Fibroblast of skin of left quadriceps (primary cell): ENCODE measurements at places on chromosomes 3 and 15.
A peak's percentile ranks its signal among the peaks of the same experiment; 100 is the strongest.

GRCh38 chr3:147189016-147189415, 217.3 kb downstream of the ZIC4 start:
- no peak for DNase-seq

DNA sequence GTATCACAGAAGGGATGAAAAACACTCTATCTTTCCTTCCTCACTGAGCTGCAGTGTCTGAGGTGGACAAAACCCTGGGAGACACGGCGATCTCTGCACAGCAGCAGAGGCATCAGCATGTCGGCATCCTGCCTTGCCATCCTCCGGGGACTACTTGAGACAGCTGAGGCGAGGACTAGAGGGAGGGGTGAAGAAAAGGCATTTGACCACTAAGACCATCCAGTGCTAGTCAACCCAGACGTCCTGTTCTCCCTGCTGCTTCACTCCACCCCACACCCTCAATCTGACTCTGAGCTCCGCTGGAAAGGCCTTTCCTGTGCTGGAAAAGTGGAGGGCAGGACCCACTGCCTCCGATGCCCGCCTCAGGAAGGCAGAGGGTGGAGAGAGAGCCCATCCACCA, 67.3 kb downstream of the VGLL4 start:
- no peak for DNase-seq

GRCh38 chr3:134992586-134992985, 197.5 kb downstream of the EPHB1 start:
- no peak for DNase-seq

DNA sequence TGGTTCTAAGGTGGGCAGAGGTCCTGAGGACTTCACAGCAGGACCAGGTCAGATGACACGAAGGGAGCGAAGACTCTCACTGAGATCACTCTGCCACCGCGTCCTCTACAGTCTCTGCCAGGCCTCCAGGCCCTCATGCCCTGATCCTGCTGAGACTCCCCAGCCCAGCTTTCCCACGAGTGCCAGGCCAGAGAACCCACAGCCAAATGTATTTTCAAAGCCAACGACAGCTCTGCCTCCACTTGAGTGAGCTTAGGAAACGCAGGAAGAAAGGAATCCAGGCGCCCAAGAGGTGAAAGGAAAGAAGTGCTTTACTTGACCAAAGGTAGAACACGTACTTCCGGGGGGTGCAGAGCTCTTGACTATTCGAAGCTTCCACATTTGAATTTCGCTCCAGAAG, 275.0 kb downstream of the XXYLT1 start:
- DNase-seq, result no peak

GRCh38 chr3:125110876-125111480, 55.2 kb upstream of the HEG1 start:
- no peak for DNase-seq

DNA sequence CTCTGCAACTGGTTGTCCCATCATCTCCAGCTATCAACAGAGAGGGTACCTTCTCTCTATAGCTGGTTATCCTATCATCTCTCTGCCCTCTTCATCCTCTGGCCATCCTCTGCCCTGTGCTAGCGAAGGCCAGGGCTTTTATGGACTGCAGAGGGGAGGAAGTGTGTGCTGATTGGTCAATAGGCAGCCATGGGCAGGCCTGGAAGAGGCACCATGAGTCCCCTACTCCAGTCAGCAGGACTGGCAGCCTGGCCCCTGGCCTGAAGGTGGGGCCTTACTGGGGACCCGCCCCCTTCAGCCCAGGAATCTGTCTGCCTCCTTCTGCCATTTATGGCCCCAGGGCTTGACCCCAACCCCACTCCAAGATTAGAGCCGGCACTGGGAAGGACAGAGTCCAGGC, 10.4 kb upstream of the TRIM59 start:
- DNase-seq, result no peak

GRCh38 chr3:70728311-70728710, 415.9 kb upstream of the MDFIC2 start:
- DNase-seq, result no peak

- DNase-seq, result no peak
Observed at GRCh38 chr3:116914004-116914403, 204.4 kb downstream of the TUSC7 start.

DNA sequence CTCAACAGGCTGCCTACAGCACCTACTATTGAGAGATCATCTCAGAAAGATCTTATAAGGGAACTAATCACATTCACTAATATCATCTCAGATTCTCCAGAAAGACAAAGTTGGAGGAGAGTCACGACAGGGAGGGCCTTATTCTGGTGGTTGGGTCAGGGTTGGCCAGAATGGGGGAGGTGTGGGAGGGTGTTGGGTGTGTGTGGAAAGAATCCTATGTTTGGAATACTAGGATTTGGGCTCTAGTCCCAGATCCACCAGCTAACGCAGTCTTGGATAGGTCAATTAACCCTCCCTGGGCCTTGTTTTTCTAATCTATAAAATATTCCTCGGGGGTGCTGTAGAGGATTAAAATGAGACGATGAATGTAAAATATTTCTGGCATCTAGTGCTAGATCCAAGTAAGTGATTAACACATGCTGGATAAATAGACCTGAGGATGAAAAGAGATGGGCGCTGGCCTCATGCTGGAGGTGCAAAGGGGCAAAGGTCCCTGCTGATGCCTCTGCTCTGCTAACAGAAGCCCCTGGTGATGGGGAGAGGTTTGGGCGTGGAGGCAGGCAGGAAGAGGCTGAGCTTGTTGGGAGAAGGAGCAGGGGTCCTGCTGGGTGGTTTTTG, 67.6 kb upstream of the ETV5 start:
- DNase-seq, result no peak

GRCh38 chr3:172288651-172289050, 159.6 kb downstream of the GHSR start:
- DNase-seq, result no peak

DNA sequence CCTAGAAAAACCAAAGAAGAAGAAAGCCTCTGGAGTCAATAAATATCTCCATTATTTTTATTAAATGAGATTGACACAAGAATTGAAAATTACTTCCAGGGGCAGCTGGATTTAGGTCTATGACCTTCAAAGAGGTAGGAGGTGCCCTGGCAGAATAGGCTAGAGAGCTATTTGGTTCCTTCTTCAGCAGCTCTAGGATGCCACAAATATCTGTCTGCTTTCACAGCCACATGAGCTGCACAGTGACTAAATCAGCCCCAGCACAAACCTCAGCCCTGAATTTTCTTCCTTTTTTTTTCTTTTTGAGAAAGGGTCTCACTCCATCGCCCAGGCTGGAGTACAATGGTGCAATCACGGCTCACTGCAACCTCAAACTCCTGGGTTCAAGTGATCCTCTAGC, 223.5 kb downstream of the ABHD5 start:
- no peak for DNase-seq

DNA sequence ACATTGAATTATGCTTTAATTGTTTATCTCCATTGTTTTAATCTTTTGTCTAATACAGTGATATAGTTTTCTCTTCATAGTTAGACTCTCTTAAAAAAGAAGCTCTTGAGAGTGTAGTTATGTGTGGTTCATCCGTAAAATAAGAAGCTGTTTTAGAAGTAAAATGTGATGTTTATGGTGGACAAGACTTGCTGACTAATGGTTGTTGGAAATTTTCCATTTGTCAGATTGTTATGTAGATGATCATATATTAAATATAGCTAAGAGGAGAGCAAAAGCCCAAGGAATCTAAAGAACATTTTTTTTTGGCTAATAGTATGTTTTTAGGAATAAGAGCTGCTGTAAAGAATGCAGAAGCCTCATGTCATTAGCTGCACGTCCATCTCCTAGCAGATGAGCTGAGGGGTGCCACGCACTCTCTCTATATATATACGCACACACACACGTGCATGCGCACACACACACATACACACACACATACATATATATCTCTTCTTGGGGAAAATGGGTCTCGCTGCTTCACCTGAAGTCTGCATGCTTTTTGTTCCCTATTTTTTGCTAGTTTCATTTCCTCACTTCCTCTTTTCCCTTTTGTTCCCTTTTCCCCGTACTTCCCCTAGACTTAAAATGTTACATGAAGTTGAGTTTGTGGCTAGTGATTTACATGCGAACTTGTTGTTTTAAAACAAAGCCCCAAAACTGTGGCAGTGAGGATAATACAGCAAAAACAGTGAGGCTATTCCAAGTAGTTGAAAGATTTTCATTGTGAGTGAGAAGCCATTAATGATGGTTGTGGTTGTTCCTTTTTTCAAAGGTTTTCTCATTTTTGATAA, 107.8 kb downstream of the MBNL1 start:
- DNase-seq, result peak; percentile 83

- DNase-seq, result no peak
Observed at GRCh38 chr3:49148159-49148558, 15.3 kb upstream of the LAMB2 start.

- no peak for DNase-seq
Observed at GRCh38 chr15:83044156-83044555, 22.9 kb downstream of the BTBD1 start.

GRCh38 chr3:192487033-192487432, 240.3 kb downstream of the FGF12 start:
- DNase-seq, result no peak

- DNase-seq, result no peak
Observed at GRCh38 chr3:61053781-61054496, 197.3 kb downstream of the FHIT start.

DNA sequence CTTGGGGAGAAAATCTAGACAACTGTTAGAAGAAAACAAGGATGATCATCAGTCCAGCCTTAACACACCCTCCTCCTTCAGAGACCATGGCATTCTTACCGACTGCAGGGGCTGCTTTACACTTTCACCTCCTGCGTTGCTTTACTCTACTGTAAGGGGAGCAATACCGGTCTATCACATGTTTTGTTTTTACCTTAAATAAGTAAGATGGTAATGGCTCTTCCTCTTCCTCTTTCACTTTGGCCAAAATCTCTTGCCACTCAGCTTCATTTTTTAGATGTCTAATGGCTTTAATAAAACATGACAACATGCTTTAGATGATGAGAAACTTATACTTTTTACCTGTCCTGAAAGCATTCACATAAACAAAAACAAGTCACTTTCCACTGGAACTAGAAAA, 33.4 kb upstream of the STIMATE start:
- no peak for DNase-seq

- DNase-seq, result no peak
Observed at GRCh38 chr3:177051411-177051810, 145.9 kb downstream of the TBL1XR1 start.

- no peak for DNase-seq
Observed at GRCh38 chr3:29898171-29898965, 617.5 kb downstream of the RBMS3 start.

GRCh38 chr3:181969925-181970324, 258.2 kb downstream of the SOX2 start:
- no peak for DNase-seq

DNA sequence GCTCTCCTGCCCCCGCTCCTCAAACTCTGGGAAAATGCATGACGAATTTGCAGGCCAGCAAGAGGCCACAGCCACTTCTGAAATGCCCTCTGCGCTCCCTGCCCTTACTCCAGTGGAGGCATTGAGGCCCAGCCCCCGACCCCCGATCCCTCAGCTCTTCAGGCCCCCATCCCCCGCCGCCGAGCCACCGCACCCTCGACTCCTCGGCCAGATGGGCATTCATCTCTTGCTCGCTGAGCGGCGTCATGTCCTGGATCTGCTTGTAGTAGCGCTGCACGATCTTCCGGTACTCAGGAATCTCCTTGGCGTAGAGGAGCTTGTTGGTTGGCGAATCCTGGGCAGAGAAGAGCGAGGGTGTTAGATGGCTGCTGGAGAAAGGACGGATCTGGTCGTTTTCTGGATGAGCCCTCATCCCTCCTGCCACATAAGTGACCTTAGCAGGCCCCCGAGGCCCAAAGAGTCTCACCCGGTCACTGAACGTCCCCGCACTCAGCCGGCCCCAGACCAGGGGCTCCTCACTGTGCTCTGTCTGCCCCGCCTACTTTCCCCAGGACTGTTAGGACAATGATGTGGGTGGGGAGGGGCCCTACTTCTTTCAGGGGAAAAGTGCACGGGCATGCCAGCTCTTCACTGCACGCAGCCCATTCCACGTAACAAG, 14.0 kb downstream of the H1-8 start:
- DNase-seq, result no peak

- DNase-seq, result no peak
Observed at GRCh38 chr15:73936588-73937290, 10.5 kb downstream of the LOXL1 start.

GRCh38 chr3:101038880-101039279, 45.7 kb upstream of the ABI3BP start:
- DNase-seq, result peak; percentile 77

- no peak for DNase-seq
Observed at GRCh38 chr3:42347928-42348327, 62.5 kb downstream of the LYZL4 start.

DNA sequence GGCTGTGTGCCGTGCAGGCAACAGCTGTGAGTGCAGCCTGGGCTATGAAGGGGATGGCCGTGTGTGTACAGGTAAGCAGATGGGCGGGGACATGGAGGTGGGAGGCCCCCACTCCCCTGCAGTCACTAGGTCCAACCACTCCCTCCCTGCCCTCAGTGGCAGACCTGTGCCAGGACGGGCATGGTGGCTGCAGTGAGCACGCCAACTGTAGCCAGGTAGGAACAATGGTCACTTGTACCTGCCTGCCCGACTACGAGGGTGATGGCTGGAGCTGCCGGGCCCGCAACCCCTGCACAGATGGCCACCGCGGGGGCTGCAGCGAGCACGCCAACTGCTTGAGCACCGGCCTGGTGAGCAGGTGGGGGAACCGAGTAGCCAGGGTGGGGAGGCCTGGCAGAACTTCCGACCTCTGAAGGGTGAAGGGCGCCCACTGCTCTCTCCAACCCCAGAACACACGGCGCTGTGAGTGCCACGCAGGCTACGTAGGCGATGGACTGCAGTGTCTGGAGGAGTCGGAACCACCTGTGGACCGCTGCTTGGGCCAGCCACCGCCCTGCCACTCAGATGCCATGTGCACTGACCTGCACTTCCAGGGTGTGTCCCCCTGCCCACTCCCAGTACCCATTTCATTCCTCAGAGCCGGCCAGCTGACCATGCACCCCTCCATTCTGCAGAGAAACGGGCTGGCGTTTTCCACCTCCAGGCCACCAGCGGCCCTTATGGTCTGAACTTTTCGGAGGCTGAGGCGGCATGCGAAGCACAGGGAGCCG, 11.6 kb downstream of the NT5DC2 start:
- no peak for DNase-seq

- DNase-seq, result no peak
Observed at GRCh38 chr3:167710552-167710951, 24.1 kb downstream of the PDCD10 start.

GRCh38 chr15:94607176-94607654, 375.9 kb downstream of the MCTP2 start:
- no peak for DNase-seq

DNA sequence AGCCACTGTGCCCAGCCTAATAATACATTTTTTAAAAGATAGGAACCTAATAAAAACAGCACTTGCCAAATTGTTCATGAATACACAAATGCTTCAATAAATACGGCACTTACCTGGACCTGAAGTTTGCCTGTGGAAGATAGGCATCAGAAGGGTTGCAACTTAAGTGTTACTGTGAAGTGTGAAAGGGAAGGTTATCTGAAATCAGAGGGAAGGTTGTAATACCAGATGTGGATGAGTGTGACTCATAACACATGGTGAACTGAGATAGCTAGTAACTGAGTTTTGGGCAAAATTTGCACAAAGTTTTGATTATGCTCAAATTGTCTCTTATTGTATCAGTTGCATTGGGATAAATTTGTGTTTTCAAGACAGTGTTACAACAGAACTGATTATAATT, 68.0 kb downstream of the ATP11B start:
- DNase-seq, result no peak

GRCh38 chr15:82552861-82553260, 12.6 kb upstream of the RPS17 start:
- DNase-seq, result no peak
